Camera-type eye (tissue), 1 donor: ENCODE measurements at places on chromosomes 3 and 15. TPM values are rescaled to one million over a fixed set of nuclear protein-coding genes. Genes with fewer than 3 reads are reported as not detected.

The XXYLT1 gene
- 34.7 TPM for total RNA-seq

The KBTBD12 gene
- 6.0 TPM for total RNA-seq

The CTDSPL gene
- total RNA-seq = 25.8 TPM

The MRPS11 gene
- 19.4 TPM for total RNA-seq

The DAZL gene
- total RNA-seq = not detected
